EL (cell line): ENCODE measurements at places on chromosomes 13 and 19.

- DNase-seq: no peak
These were observed 2.7 kb downstream of the EGLN2 start for GRCh38 chr19:40801426-40802299.

DNA sequence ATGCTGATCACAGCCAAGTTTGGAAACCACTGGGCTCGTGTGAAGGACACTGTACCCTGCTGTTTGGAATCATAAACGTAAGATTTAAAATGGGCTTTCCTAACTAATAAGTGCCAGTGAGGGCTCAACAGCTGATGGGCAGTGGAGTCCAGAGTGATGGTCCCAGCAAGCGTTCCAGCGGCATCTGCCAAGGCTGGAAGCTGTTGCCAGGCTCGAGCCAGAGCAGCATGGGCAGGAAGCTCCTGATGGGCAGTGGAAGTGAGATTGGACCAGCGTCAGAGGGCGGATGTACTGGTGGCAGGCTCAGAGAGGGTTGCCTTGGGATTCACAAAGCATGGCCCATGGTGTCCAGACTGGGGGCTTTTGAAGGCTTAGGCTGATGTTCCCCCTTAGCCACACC is 30.2 kb downstream of the COL4A2 start:
- no peak for DNase-seq

DNA sequence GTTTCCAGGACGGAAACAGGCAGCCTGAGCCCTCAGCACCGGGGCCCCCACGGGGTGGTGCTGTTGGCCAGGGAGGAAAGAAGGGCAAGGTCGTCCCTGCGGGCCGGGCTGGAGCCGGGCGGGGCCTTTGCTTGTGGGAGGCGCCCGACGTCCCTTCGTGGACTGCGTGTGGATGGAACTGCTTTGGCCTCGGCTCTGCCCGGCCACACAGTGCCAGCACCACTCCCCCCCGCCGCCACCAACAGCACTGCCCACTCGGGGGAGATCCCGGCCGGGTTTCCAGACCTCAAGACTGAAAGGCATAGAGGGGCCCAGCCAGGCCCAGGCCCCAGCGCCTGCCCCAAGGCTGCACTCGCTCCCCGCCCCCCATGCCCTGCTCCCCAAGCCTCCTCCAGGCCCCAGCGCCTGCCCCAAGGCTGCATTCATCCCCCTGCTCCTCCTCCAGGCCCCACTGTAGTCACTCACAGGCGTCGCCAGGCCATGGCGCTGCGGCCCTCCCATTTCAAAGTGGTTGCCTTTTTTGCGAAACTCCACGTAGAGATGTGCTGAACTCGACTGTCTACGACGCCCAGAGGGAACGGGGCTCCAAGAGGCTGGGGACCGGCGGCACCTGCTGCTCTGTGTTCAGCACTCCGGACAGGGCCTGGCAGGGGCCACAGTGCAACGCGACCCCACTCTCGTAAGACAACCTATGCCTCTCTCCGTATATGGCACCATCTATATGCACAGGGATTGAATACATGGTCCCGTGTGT is 22.5 kb downstream of the C13orf46 start:
- peak; percentile 69 for DNase-seq

DNA sequence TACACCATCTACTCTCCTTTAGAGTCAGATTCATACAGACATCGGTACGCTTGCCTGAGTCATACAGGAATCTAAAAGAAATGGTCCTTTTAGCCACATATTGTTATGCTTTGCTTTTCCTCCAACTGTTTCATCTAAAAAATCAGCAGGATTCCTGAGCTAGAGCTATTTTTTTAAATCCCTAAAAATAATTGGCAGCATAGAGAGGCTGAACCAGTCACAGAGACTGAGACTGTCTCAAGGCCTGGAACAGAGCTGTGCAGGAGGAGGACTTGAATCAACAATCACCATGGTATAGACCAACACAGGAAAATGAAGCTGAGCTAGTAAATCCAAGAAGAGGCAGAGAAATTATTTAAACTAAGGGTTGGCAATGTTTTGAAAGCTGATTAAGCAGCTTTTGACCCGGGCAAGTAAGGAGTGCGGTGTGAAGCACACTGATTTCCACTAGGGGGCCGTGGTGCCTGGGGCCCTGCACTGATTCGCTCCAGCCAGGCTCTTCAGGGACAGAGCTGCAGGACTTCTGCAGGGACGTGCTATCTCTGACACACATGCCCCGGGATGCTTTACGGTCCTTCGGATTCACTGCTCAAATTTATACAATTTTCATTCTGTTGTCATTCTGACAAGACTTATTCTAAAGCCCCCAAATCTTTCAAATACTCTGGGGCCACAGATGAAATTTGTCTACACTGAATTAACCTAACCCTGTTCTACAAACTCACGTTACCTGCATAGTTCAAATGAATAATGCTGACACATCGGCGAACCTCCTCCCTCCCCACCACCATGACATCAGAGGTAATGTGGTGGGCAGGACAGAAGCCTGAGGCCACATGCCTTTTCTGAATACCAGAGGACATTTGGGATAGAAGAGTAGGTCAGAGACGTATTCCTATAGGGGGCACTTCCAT is 87.6 kb upstream of the SLC15A1 start:
- peak; percentile 55 for DNase-seq

GRCh38 chr13:25281935-25282332 is 5.4 kb downstream of the MTMR6 start:
- no peak for DNase-seq

- no peak for DNase-seq
These were observed 165.1 kb downstream of the PCCA start for GRCh38 chr13:100254002-100254401.

DNA sequence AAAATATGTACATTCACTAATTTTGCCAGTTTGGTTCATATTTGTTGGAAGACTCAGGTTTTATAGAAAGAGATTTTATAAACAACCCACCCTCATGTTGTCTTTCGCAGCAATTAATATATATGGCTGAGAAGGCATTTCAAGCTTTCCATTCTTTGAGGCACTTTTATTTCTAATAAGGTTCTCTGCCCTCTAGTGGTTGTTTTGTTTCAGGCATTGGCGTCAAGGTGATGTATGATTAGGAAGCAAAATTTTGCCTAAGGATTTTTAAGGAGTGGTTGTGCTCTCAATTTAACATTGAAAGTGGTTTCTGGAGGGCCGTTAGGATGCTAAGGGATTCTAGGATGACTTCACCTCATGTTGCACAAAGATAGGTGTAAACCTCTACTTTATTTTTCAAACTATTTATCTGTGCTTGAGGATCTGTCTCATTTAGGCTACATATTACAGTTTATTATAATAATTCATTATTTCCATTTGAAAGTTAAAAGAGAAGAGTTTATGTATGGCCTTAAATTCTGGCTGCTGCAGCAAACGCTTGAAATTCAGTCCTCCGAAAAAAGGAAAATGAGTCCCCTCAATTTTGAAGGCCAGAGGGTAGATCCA is 35.9 kb downstream of the OXGR1 start:
- DNase-seq: peak; percentile 28

- no peak for DNase-seq
These were observed 68.4 kb downstream of the DIAPH3 start for GRCh38 chr13:60095300-60095699.

- peak; percentile 81 for DNase-seq
These were observed 4.1 kb downstream of the SWSAP1 start for GRCh38 chr19:11378319-11379189.

DNA sequence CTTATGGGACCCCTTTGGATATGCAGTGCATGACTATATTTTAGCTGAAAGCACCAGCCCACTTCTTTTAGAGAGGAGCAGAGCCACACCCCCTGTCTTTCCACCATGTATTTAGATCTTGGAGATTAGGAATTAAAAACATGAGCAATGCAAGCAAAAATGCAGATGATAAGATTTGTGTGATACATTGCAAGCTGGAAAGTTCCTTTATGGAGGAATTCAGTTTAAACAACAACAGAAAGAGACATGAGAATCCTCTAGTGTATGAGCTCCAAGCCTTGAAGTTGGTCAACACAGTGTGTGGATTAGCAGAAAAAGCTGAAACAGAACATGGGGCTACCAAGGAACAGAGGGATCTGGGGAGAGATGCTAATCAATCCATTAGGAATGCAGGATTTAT is 529.8 kb upstream of the NBEA start:
- peak; percentile 30 for DNase-seq

DNA sequence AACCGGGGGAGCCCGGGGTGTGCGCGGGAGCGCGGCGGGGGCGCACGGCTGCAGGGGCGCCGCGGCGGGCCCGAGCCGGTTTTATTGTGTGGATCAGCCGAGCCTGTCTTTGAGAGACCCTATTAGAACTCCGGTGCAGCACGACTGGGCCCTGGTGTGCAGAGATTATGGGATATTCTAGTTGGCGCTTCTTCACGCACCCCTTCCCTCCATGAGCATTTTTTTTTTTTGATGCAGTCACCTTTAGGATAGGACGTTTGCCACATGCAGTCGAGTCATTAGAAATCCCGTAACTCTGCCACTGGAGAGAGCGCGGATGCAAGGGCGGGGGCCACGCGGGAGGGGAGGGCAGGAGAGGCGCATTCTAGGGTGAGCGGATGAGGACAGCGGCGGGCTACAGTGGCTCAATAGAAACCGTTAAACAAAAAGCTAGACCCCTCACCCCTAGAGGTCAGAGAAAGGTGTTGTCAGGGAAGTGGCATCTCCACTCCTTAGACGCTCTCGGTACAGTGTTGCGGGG is 3.7 kb downstream of the FGF9 start:
- DNase-seq: no peak

DNA sequence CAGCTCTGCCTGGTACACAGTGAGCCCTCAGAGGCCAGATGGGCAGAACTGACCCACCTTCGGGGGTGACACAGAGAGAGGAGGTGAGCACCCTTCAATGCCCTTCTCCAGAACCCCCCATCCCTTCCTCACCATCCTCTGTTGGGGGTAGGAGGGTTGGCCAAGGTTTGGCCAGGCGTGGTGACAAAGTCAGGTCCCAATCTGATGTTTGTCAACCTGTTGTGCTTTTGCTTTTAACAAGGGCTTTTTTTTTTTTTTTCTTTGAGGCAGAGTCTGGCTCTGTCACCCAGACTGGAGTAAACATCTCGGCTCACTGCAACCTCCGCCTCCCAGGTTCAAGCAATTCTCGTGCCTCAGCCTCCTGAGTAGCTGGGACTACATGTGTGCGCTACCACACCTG is 7.3 kb downstream of the PTGIR start:
- no peak for DNase-seq

- no peak for DNase-seq
These were observed 101.7 kb upstream of the SPRY2 start for GRCh38 chr13:80442609-80443008.

DNA sequence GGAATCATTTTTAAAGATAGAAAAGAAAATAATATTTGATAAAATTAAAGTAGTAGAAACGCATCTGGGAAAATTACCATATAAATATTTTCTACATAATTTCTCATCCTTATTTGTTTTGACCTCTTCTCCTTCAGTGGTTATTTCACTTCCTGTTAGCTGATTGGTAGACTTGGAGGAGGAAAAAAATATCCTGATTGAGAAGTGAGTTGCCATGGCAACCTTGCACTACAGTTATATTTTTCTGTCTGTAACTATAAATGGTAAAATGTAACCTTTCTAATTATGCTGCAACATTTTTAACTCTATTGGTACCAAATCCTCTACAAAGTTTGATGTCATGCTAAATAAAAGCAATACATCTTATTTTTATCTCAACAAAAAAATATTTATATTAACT is 45.2 kb downstream of the SCEL start:
- DNase-seq: no peak

GRCh38 chr19:21704320-21704719 is 63.1 kb downstream of the ZNF100 start:
- no peak for DNase-seq

GRCh38 chr13:26660185-26660584 is 100.4 kb downstream of the GPR12 start:
- DNase-seq: no peak

DNA sequence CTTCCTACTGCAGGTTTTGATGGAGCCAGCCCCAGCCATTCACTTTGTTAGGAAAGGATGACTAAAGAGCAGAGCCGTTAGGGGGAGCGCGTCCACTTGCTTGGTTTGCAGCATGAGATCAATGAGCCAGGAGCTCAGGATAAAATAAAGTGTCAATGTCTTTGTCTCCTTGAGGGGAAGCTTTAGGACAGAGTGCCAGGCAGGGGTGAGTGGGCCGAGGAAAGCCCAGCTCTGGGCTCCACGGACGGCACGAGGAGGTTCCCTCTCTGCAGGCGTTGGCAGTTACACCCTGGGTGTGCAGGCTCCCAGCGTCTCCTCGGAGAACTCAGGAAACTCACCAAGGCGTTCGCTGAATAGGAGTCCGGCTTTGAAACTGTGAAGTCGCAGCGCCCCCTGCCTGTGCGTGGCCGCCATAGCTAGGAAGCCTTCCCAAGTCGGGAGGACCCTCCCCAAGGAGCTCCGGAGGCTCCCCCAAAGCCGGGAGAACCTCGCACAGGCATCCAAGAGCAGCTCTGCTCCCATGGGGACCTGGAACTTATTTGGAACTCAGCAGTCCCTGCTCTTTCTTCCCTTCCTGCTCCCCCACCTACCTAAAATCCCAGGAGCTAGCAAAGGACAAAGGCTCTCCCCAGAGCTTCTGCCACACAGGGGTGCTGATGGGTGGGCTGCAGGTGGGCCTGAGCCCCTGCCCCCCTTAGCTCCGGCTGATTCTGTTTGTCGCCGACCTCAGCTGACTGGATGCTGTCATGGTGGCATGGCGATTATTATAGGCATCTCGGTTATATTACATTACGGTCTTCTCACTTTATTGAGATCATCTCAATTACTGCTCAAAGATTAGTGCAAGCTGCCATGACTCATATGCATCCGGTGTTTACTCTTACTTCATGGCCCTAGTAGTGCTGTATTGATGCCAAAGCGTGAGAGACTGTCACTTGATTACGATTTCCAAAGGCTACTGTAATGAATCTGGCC is 34.4 kb downstream of the GSX1 start:
- peak; percentile 76 for DNase-seq

- DNase-seq: no peak
These were observed 5.2 kb downstream of the MRPL57 start for GRCh38 chr13:21181671-21182070.

- peak; percentile 34 for DNase-seq
These were observed 403.4 kb downstream of the KLF5 start for GRCh38 chr13:73462241-73462640.

DNA sequence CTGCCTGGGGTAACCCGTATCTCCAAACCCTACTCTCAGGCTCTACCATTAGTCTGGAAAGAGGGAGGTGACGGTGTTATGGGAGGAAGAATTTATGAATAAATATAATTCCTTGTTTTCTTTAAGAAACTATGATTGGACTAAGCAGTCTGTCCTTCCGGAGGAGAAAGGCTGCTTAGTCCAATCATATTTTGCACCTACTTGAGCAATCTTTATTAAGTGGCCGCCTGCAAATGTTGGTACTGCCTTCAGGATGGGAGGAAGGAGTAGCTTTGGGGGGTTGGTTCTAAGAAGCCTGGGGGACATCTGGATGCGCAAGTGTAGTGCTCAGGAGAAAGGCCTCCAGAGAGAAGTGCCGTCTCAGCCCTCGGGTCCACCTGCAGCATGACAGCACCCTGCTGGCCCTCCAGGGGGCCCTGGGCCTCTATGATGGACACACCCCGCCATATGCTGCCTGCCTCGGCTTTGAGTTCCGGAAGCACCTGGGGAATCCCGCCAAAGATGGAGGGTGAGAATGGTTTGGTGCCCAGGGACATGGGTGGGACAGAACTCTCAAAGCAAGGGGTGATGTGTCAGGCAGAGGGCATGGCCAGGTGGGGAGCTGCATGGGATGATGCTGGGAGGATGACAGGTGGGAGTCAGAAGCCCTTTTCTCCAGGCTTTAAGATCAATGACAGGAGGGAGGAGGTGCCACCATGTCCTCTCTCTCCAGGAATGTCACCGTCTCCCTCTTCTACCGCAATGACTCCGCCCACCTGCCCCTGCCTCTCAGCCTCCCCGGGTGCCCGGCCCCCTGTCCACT is 4.1 kb downstream of the ACP4 start:
- peak; percentile 47 for DNase-seq

- DNase-seq: no peak
These were observed 42.7 kb upstream of the MIR17HG start for GRCh38 chr13:91304741-91305140.

GRCh38 chr13:27496006-27496405 is 45.6 kb upstream of the MTIF3 start:
- DNase-seq: no peak
